NT2/D1 (cell line): ENCODE measurements at places on chromosomes 2 and 18.

- DNase-seq = no peak
These were observed 17.7 kb upstream of the ICOS start for GRCh38 chr2:203918839-203919238.

DNA sequence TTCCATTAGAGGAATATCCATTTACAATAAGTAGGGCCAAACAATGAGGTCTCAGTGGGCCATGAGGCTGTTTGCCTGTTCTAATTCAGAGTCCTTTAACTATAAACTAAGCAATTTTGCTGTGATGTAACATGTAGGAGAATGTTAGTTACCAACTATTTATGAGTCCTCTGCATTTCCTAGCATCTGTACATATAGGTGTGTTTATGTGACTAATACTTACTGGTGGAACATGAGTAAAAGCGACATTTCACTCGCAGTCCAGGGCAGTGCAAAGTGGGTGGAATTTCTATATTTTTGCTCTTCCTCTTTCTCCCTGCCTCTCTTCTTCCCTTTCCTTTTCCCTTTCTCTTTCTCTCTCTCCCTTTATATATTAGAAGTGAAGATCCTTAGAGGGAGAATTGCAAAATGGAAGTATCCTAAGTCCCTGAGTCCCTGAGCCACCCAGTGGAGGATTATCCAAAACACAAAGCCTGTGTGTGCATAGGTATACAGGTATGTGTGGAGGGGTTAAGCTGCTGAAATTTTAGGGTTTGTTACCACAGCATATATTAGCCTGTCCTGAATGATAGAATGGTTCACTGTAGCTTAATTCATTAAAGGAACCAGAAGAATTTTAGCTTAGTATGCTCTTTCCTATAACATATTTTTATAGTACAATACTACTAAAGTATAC is 487.0 kb upstream of the FANCL start:
- no peak for DNase-seq

DNA sequence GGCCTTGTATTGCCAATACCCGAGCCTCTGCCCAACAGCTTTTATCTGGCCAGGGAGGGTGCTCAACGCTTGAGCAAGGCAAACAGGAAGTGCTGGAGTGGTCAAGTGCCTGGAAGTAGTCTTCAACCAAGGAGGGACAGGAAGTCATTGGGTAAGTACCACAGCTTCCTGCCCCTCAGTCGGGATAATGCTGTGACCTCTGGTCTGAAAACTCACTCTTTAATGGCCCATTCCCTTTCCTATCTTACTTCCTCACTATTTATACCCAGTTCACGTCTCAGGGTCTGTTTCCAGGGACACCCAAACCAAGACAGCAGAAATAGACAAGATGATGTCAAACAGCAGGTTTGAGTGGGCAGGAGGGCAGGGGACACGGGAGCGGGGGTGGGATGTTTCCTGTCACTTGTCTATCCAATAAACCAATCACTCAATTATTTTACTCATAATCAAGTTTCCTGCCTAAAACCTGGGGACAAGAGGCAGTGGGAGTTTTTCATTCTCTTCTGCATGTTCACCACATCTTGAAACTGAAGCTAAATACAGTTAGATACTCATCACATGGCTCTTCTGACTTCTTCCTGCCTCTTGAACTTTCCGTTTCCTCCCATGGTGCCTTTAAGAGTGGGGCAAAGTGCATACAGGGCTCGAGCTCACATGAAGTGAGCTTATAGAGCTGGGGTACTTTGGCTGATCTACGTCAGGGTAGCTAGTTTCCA is 68.9 kb upstream of the CAB39 start:
- no peak for DNase-seq

DNA sequence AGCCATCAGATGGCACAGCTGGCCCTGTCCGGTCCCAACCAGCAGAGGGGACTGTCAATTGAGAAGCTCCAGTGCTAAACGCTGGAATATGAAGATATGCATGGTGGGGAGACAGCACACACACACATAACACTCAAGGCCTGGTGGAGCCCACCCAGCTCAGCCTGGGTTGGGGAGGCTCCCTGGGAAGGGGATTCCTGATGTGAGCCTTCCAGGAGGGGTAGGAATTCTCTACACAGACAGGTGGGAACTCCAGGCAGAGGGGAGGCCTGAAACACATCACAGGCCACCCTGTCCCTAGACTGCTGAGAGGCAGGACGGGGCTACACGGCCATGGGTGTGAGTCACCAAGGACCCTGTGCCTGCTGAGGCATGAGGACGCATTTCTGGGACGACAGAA is 49.4 kb upstream of the SH3RF3 start:
- DNase-seq = no peak

DNA sequence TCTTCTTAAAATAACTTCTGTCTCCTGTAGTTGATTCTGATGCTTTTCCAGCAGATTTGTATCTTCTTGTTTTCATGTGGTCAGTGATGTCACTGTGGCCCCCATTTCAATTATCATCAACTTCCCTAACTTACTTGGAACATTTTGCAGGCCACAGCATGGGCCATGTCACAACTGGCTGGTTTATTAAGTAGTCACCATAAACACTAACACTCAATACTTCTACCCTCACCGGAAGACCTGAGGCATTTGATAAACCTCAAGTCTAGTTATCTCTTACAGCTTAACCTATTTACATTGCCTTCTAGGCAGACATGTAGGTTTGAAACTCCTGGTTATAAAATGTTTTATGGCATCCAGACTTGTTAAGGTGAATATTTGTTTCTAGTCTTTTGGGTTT is 37.4 kb upstream of the PROKR1 start:
- no peak for DNase-seq

DNA sequence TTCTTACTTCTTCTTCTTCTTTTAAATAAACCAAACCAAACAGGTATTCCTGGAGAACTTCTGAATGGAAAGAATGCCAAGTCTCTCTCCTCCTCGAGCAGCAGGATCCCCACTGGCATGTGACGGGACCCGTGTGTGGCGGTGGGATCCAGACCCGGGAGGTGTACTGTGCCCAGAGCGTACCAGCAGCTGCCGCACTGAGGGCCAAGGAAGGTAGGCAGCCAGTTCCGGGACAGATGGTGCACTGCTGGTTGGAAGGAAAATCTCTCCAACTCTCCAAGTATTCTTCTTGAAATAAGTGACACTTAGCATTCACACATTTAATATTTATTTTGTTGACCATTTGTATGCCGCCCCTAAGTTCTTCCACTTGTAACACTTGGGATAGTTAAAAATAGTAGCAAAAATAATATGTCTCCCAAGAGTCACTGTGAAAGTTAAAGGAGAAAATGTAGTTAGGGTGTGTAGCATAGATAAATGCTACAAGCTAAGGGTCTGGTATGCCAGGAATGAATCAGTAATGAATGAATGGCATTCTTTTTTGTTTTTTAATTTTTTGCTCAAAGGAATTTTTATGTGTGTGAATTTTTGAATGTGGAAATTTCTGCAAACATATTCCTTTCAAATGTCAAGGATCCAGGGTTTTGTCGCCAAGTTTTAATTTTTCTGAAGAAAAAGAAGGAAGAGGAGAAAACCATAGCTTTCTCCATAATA is 349.9 kb downstream of the THSD7B start:
- no peak for DNase-seq

GRCh38 chr2:37378411-37378810 is 34.0 kb downstream of the QPCT start:
- no peak for DNase-seq

DNA sequence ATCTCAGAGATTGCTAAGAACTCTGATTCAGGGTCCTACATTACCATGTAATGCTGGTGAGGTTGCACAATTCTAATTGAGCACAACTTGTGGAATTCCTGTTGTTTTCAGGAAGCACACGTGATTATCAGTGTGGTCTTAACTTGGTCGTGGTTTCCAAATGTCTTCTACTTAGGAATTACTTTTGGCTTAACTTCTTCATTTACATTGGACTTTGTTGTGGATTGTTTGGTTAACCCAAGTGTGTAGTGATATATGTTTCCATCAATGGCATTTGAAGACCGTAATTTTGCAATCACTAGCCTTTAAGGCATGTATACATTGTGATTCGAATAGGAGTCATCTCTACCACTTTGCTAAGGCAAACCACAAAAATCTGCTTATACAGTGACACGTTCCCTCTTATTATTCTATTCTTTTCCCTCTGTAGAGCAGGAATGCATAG is 373.3 kb downstream of the IRS1 start:
- DNase-seq = no peak
